ENCODE measurements at places on chromosomes 1 and 21.

DNA sequence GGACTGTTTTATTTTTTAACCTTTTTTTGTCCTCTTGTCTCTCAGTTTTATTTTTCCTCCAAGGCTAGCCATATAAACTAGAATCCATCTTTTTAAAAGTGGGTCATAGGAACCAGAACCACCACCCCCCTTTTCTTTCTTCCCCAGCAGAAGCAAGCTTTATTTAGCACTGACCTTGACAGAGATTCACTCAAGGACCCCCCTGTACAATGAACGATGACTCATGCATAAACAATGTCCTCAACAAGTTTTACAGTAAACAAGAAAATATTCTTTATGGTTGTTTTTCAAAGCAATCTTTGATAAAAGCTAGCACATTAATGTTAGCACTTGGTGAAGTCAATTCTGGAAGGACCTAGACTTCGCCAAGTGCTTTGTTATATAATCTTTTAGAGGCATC is 14.1 kb downstream of the PKN2 start:
- DNase-seq = no peak

DNA sequence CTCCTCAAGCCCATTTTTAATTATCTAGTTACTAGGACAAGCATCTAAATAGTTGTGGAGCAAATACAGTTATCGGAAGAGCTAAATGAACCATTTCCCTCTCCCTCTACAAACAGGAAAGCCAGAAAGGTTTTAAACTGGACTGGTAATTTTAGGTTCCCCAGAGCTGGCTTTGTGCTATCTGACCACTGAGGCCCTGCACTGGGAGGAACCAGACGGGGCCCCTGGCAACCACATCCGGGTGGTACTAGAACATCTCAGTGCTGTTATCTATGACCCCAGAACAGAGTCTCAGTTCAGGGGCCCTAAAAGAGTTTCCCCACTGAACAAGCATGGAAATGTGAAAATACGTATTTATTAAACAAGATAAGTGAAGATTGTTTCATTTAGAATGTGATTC is 7.7 kb upstream of the RSPH1 start:
- DNase-seq = no peak

GRCh38 chr1:43554444-43554992 is 23.8 kb downstream of the PTPRF start:
- no peak for DNase-seq

DNA sequence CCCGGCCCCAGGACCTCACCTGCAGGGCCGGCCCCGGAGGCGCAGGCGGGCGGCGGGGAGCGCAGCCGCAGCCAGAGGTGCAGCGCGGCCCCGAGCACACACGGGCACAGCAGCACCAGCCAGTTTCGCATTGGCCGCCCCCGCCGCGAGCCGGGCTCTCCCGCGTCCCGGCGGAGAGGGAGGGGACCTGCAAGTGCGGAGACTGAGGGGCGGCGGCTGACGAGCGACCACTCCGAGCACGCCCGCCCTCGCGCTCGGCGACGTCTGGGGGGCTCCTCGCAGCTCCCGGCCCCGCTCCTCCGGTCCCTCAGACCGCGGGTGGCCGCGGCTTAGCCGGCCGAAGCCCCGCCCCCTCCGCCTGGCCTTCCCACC is at the start of gene B3GALNT2:
Gene B3GALNT2, minus strand, starts transcription at position 331 of the 372 bp plus-strand sequence. Its CDS starts 200 bp downstream, at position 131.
- no peak for DNase-seq

- no peak for DNase-seq
These were observed 130.4 kb downstream of the HS2ST1 start for GRCh38 chr1:87044840-87045239.

GRCh38 chr1:161305867-161306519 is 3.8 kb downstream of the MPZ start:
- peak; percentile 71 for DNase-seq

DNA sequence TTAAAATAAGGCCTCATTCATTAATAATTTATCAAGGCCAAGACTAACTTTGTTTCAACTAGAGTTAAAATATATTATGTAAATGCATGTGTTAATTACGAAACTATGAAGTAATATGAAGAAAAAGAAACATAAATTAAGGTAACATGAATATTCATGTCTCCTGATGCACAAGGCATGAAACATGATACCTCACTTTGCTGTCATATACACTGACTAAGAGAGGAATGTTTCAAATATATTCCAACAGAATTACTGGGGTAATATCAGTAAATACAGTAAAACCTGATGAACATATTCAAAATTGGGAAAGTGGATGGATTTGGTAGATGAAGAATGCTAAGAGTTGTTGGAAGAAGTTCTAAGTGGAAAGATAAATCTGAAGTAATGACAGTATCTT is 274.6 kb downstream of the LRRC7 start:
- no peak for DNase-seq

DNA sequence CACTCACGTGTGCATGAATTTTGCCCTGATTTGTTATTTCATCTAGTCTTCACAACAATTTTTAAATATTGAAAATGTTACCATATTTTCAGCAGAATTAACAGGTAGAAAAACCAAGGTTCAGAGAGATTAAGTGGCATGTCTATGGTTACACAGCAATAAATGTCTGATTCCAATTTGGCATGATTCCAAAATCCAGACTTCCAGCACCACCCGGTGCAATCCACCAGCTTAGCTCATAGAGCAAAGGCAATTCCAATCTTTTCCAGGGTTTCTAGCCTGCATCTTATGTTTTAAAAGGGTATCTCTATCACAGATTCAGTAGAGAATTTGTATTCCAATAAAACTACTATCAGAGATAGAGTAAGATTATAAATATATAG is 161.8 kb downstream of the TPR start:
- no peak for DNase-seq

GRCh38 chr1:211378844-211379243 is 52.2 kb downstream of the TRAF5 start:
- no peak for DNase-seq

DNA sequence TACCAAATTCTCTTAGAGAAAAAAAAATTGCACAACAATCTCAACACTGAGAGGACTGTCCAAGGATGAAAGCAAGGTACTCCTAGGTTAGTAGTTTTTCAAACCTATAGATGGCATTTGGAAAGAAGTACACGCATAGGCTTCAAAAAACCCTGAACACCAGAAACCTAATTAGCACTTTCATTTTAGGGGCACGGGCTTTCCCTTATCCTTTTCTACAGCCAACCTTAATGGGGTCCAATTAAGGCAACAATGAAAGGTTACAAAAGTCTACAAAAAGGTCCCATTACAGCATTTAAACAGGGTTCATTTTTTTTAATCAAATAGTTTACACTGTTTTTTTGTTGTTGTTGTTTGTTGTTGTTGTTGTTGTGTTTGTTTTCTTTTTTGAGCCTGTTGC is 6.2 kb downstream of the KDM5B start:
- DNase-seq = no peak

GRCh38 chr1:193951984-193952383 is 765.6 kb upstream of the B3GALT2 start:
- DNase-seq = no peak

DNA sequence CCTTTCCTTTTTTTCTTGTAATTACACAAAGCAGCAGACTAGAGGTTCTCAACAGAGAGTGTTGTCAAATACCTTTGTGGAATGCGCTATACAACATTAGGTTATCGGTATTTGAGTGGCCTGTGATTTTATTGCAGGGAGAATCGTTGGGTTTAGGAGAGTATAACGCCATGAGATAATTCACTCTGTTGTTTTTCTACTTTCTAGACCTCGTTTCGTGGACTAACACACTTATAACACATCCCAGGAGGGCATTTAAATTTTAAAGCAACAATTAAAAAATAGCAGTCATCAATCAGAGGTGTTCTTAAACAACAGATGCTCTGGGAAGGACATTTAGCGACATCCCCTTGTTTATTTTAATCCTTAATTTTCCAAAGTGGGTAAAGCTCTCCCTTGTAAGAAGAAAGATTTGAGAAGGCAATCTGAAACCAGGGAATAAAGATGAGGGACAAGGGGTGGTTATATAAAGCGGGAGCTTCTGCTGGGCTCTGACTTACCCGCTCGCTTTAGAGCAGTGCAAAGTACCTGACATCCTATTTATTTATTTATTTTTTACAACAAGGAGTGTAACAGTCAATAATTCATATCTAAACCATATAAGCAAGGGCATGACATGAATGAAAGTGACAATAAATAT is 4.9 kb downstream of the PBX1 start:
- no peak for DNase-seq

DNA sequence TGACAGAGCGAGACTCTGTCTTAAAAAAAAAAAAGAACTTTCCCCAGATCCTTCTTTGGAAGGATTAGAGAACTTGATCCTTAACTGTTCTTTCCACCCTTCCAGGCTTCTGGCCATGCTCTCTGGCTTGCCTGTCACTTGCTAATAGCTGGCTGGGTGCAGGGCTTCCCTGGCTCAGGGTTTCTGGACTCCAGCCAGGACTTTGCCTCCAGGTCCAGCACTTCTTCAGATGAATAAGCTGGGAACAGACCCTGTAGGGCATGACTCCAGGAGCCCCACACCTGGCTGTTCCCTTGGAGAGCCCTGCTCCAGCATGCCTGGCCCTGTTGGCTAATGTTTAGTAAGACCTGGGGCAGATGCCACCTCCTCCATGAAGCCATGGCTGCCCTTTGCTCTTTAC is 3.3 kb upstream of the NT5C1A start:
- no peak for DNase-seq

- no peak for DNase-seq
These were observed 80.3 kb downstream of the RNF220 start for GRCh38 chr1:44485229-44485933.

GRCh38 chr1:179327679-179328078 is 34.1 kb downstream of the SOAT1 start:
- DNase-seq = no peak

DNA sequence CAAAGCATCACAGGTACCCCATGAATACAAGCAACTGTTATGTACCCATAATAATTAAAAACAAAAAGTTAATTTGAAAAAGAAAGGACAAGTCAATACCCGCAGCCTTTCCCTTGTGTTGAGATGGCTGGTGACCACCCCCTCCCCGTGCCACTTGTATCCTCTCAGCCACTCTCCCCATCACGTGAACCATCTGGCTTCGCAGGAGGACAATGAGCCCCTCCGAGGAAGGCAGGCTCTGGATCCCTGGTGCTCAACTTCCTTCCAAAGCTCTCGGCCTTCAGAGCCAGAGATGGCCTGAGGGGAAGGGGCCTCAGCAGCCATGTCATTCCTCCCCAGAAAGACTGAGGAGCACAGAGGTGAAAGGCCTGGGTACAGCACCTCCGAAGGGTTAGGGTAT is 120.4 kb upstream of the RAB4A start:
- no peak for DNase-seq

DNA sequence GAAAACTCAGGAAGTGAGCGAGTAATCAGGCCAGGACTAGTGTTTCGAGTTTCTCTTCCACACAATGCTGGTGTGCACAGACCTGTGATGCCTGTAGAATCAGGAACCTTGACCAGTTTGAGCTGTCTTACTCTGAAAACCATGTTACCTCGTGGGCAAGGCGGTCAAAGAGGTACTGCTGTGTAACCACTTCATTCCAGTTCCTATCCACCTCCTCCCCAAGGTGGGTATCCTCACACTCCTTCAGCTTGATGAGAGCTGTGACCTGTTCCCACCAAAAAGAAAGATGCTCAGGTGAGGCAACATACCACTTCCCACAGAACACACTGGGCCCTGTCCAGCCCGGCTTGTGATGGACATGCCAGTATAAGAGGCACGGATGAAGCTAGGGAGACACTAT is 88.1 kb downstream of the NRDC start:
- no peak for DNase-seq

DNA sequence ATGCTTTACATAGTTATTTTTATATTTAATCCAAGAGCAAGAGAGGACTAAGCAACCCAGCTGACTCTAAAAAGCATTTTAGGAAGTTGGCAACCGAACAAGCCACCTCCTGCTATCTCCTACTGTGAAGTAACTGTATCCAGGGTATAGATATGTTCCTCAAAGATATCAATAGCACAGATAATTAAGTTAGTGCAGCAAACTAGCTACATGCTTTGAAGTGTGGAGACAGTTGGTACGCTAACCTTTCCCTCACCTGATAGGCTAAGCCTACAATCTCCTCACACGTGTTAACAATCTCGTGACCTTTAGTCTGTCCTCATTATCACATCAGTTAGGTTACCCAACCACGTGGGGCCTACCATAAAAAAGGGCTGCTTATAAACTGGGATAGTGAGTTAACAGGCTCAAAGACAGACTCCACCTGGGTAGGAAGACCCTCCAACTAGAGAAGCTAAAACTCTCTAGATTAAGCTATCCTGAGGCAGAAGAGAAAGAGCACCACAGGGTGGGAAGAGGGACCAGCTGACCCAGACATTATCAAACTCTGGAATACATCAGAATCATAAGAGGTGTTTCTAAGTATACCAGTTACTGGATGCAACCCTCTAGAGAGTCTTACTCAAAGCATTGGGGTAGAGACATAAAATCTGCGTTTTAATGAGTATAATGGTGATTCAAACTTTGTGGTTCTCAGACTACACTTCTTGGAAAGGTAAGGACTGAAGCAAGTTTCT is 340.1 kb upstream of the ESRRG start:
- DNase-seq = no peak

GRCh38 chr1:34115233-34115632 is 49.8 kb downstream of the CSMD2 start:
- DNase-seq = no peak

DNA sequence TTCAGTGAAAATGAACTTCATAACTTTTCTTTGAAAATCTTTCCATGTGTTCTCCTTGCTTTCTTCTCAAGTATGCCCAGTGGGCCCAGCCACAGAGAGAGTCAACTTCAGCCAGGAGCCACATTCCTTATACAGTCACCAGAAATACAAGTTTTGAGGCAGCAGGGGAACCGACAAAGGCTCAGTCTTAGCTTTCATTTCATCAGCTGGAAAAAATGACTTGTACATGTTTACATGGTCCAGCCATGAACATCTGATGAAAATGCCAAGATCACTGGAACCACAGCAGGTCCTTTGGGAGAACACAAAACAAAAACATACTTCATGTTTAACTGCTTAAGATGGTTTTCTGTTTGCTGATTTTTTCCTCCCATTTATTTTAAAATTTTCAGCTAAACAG is 72.5 kb downstream of the SYDE2 start:
- no peak for DNase-seq

DNA sequence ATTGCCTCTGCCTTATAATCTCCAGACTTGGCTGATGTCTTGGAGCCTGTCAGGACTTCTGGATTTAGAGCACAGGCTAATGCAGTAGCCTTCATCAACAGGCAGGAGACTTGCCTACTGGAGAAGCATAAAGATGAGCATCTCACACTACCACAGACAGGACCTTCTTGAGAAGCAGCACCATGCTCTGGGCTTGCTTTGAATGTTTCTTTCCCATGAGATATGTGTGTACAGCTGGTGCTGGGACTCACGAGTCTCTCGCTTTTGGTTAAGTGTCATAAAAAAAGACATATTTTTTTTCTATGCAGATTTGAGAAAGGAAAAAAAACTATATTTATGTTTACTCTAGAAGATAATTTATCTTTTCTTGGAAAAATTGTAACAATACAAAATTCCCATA is 671.3 kb downstream of the MRPL39 start:
- DNase-seq = no peak

Data from stimulated activated CD8-positive, alpha-beta memory T cell treated with anti-CD3 and anti-CD28 coated beads, Interleukin-7, amount 100 ng/mL, for 4 hours (primary cell).